Hematopoietic multipotent progenitor cell treated with erythropoietin and hydrocortisone succinate and interleukin-3 and kit ligand, for 6 days (in vitro differentiated cells): ENCODE measurements at places on chromosomes 3 and 15.

GRCh38 chr3:42632146-42632545 is 21.4 kb upstream of the ZBTB47 start:
- DNase-seq: no peak

DNA sequence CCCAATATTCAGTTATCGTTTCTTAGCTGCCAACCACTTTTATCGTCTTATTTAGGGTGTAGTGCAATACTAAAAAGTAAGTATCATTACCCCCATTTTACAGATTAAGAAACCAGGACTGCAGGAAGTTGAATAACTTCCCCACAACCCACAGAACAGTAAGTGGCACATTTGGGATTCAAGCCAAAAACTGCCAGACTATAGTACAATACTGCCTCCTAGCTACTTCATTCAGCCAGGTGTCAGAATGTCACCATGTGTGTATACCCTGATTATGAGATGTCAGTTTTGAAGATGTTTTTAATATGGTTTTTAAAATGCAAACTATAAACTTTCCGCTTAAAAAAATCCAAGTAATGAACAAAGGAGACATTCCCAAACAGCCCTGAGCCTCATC is 74.2 kb upstream of the PROK2 start:
- peak; percentile 94 for DNase-seq

- DNase-seq: peak; percentile 77
Observed at GRCh38 chr15:39403640-39404117, 177.2 kb upstream of the THBS1 start.

DNA sequence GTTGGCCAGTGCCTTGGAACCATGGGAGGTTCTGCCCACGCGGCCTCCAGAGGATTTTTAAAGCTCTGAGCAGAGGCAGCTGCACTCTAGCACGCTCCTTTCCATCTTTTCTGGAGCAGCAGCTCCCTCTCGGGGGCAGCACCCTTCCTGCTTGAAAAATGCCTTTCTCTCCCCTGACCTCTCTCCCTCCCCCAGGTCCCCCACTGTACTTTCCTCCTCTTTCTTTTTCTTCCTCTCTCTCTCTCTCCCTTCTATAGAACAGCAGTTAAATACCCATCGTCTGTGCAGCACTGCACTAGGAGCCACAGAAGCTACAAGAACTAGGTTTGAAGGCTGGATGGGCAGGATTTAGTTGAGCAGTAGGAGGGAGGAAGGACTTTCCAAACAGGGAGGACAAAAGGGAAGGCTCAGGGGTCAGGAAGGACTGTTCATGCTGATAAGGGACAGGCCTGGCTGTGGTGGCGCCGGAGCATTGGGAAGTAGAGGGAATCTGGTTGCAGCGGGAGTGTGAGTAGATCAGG is 4.4 kb downstream of the ALPK3 start:
- peak; percentile 12 for DNase-seq

DNA sequence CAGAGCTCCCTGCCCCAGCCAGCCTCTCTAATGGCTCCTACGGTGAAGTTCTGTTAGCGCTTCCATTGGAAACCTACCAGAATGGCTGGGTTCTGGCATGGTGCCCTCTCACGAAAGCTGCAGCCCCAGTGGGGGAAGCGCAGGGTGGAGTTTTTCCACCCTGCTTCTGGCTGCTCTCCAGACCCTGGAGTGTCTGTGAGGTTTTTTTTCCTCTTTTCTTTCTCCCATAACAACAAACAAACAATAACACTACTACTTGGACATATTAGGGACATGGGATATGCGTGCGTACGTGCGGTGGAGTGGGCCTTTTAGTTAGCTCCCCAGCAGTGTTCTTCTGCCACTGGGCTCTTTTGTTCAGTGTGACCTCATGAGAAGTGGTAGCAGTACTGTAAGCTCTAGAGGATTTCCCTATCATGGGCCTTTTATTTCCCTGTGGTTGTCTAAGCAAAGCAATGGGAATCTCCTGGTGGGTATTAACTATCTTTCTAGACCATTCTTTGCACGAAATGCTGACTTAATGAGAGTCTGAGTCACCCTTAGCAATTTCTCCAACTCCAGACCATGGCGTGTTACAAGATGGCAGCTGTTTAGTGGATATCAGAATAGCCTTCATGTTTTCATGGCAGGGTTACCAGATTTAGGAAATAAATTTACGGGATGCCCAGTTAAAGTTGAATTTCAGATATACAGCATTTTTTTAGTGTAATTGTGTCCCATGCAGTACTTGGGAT is 161.9 kb downstream of the FNDC3B start:
- peak; percentile 83 for DNase-seq

DNA sequence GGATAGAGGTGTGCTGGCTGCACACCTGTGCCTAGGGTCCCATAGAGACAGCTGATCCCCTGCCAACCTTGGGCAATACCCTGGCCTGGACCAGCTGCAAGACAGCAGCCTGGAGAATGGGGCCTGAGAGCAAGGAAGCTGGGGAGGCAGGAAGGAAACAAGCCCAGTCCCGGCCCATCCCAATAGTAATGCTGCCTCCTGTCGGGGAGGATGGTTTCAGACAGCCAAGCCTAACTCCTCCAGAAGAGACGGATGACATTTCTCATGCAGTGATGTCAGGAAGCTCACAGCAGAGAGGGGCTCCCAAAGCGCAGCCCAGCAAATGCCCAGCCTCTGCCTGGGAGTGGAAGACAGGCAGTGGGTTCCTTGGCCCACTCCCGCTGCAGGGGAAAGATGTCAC is 408.8 kb downstream of the OCA2 start:
- DNase-seq: no peak

- DNase-seq: no peak
Observed at GRCh38 chr15:60859996-60860494, 369.1 kb downstream of the RORA start.

DNA sequence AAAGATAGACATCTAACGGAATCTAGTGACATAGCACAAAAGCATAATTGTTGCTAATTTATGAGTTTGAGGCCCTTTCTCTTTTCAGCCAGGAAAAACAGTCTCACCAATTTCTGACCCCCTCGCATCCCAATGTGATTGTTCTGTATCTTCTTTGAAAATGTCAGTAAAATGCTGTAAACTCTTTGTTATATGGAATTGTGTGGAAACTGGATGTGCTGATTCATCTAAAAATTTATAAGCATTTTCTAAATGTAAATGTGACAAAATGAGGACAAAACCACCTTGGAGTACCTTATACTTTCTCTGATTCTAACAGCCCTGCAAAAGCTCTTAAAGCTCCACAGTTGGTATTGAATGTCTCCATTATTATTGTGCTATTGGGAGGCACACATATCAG is 70.9 kb upstream of the MME start:
- DNase-seq: no peak

- DNase-seq: peak; percentile 91
Observed at GRCh38 chr3:46987319-46987742, 7.9 kb downstream of the NBEAL2 start.

DNA sequence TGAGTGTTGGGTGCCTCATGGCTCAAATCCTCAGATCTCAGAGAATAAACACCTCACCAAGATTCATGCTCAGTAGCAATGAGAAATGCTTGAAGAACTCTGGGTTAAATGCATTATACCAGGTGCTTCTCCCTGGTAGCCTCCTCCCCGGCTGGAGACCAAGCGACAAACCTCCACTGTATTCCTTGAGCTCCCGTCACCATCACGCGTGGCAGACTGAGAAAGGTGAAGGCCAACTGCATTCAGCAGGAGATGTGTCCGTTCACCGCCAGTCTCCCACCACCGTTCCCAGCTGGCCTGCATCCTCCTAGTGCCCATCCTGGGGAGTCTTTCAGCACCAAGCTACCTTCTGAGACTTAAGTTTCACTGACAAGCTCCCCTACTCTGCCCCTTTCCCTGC is 7.5 kb downstream of the CSTA start:
- no peak for DNase-seq

DNA sequence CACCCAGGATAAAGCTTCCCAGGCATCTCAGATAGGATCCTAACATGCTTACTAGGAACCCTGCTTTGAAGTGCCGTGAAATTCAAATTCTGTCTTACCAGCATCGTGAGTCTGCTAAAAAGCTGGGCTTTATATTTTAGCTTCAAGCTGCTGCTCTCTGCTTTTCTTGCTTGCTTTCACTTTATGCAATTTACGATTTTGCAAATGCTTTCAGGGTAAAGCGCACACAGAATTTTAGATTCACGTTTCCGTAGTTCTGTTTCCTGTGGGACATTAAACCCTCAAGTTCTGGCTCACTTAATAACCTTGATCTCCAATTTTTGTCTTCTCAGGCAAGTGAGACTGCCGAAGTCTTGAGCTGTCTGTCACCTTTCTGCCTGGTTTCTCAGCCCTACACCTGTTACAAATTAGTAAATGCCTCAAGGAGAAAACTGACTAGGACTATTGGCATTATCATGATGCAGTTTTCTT is 170.5 kb upstream of the TGFBR2 start:
- DNase-seq: no peak

- DNase-seq: peak; percentile 77
Observed at GRCh38 chr3:48564022-48564421, 441 bp upstream of the UCN2 start.

DNA sequence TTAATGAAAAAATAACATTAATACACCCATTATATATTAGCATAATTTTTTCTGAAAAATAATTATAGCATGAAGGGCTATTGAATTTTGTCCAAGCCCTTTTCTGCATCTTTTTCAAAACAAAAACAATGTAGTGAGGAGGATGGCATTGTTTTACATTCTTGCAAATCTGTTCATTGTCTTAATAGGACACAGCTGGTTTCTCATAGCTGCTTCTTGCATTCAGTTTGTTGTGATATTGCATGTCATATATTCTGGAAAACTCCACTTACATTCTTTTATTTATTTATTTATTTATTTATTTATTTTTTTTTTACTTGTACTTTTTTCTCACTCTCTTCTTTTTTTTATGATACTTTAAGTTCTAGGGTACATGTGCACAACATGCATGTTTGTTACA is 107.4 kb downstream of the NR1D2 start:
- DNase-seq: no peak

GRCh38 chr3:75294124-75294523 is 370.0 kb upstream of the FRG2C start:
- DNase-seq: peak; percentile 38

GRCh38 chr3:156579427-156579851 is 24.5 kb upstream of the SSR3 start:
- DNase-seq: peak; percentile 78

DNA sequence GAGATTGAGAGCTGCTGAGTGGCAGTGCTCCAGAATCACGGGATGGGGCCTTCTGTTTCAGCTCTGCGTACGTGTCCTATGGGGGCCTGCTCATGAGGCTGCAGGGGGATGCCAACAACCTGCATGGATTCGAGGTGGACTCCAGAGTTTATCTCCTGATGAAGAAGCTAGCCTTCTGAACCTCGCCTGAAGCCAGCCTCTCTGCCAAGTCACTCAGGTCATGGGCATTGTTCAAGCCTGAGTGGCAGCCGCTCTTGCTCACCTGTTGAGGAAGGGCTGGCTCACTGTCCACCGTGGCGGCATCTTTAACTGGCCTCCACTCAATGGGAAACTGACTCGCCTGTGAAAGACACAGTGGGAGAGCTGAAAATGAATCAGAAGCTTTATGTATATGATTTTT is 6.6 kb downstream of the POLR2H start:
- no peak for DNase-seq

- no peak for DNase-seq
Observed at GRCh38 chr15:68471541-68471940, 39.6 kb upstream of the ITGA11 start.

DNA sequence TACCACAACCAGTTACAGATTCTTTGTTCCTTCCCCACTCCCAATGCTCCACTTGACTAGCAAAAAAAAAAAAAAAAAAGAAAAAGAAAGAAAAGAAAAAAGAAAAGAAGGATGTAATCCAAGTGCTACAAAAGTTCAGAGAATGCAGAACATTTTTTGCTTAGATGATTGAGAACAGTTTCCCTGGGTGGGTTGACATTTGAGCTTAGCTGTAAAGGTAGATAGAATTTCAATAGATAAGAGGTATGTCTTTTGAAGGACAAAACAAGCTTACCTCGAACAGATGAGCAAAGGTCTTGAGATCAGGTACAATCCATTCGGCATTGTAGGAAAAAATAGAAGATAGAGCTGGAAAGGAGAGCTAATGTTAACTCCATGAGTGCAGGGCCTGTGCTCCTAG is 344.6 kb upstream of the NECTIN3 start:
- DNase-seq: no peak

- peak; percentile 38 for DNase-seq
Observed at GRCh38 chr3:43620831-43621655, 768 bp downstream of the ANO10 start.

- no peak for DNase-seq
Observed at GRCh38 chr3:8156831-8157230, 344.8 kb upstream of the LMCD1 start.

DNA sequence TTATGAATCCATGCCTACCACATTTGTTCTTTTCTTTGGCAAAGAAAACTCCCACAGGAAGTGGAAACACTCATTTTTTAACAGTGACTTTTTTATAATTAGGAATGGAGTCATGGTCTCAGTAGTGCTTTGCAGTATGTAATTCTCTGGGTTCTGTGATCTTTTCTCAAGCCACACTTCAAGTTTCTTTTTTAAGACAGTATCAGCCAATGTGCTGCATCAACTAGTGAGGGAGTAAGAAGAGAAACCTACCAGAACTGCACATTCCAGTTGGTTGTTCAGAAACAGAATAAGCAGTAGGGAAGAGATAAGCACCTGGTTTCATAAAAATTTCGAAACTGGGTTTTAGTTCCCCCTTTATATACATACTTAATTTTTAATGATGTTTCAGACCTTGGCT is 126.3 kb downstream of the FOXB1 start:
- DNase-seq: peak; percentile 6

DNA sequence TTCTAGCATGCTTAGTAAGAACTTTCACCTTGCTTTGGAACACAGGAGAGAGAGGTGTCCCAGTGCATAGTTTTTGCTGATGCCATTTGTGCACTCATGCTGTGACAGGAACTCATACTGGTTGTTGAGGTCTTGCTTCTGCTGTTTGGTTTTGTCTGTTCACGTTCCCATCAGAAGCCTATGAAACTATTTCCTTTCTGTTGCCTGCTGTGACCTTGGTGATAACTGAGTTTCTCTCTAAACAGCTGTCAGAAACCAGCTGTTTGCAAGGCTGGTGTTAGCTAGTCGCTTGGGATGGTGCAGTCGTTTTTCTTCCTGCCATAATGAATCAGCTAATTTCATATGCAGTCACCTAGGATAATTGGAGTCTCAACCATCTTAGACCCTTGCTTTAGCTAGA is 724.1 kb downstream of the GRM7 start:
- peak; percentile 7 for DNase-seq

DNA sequence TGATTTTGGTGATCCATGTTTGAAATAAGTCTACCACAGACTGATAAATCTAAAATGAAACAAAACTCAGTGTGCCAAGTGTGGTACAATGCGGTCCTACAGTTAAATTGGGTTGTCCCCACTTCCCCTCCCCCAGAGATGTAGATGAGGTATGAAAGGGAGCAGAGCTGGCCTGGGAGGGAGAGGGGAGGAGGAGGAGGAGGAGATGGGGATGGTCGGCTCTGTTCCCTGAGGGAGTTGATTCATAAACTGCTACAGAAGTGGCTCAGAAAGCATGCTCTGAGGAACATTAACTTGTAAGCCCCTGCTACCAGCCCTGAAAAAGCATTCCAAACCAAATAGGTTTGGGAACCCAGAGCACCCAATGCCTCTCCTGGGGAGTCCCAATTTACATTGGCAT is 28.0 kb upstream of the CHRNB4 start:
- DNase-seq: no peak
